AG10803 (cell line): ENCODE measurements at places on chromosomes 11 and 22.

GRCh38 chr11:117187799-117188481 lies 9.4 kb downstream of the SIDT2 start:
- DNase-seq: no peak

- no peak for DNase-seq
Measured at GRCh38 chr11:34459507-34460162, 20.9 kb downstream of the CAT start.

GRCh38 chr22:17218341-17218740 lies 894 bp downstream of the ADA2 start:
- DNase-seq: no peak

- no peak for DNase-seq
Measured at GRCh38 chr11:66686801-66687750, 9.4 kb upstream of the RBM4B start.

DNA sequence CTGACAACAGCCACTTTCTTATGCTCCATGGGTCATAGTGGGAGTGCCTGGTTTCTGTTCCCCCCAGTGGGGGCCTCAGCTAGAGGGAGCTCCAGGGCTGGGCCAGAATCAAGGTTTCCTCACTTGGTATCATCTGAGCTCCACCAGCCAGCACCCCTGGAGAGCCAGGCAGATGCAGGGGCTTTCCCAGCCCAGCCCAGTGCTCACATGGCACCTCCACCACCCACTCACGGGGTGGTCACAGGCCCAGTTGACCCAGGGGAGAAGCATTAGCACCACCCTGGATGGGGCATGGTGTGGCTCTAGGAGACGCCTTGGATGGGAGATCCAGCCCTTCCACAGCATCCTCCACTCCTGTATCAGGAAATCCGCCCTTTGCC lies 24.1 kb upstream of the WNT7B start:
- no peak for DNase-seq

DNA sequence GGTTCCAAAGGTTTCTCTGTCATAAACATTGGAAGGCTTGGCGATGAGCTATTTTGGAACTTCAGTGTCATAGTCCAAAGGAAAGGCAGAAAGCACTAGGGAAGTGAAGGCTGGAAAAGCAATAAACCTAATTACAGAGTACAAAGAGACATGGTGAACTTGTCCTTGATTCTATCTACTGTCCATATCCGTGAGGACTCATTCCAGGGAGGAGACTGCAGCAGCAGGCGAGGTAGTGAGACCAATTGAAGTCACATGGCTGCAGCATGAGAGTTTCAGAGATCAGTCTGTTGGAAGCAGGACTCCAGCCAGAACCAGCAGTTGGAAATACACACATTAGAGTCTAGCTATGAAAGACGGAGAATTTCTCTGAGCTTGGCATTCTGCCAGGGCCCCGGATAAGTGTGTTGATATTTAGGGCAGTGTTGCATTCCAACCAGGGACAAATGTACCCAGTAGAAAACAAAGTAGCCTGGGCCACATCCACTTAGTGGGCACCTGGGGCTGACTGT lies 54.1 kb upstream of the ARHGAP42 start:
- peak; percentile 1 for DNase-seq

- peak; percentile 55 for DNase-seq
Measured at GRCh38 chr11:3867209-3868091, 12.0 kb downstream of the STIM1 start.

DNA sequence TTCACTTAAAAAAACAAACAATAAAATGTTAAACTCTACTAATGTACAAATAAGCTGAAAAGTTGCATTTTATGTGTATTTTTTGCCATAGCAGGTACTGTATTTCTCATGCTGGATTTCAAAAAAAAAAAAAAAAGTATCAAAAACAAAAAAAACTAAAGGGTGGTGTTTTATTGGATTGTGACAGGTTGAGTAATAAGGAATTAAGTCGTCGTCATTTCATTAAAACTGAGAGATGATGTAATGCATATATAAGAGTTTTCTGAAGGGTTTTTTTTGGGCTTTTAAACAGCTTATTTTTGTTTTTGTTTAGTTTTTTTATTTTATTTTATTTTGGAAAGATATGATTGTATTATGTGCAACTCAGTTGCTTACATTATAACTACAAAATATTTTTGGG lies 10.9 kb upstream of the ADSL start:
- DNase-seq: no peak

GRCh38 chr11:75530577-75530976 lies 4.8 kb upstream of the GDPD5 start:
- no peak for DNase-seq

DNA sequence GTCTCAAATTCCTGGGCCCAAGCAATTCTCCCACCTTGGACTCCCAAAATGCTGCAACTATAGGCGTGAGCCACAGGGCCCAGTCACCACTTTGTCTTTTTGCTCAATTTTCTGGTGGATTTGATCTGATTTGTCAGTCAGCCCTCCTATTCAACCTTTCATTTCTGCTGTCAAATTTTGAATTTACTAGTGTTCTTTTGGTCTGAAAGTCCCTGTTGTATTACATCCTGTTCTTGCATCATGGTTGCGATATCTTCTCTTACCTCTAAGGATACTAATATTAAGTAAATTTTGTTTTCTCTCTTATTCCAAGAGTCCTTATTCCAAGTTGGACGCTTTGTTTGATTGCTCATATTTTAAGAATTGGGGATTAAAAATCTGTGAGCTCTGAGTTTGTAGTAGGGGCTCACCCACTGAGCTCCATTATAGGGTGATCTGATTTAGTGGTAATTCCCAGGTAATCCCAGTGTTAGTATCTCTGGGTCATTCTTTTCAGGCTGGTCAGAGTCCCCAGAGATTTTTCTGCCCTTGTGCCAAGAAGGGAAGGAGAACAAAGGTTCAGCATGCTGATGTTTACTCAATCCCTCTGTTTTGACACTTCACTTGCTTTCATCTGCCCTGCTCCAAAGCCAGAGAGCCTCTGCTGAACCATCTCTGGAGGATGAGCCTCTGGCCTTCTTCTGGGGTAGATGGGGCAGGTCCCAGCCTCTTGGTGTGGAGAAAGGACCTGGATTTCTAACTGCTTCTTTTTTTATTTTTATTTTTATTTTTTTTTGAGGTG lies 10.0 kb downstream of the UPB1 start:
- no peak for DNase-seq

DNA sequence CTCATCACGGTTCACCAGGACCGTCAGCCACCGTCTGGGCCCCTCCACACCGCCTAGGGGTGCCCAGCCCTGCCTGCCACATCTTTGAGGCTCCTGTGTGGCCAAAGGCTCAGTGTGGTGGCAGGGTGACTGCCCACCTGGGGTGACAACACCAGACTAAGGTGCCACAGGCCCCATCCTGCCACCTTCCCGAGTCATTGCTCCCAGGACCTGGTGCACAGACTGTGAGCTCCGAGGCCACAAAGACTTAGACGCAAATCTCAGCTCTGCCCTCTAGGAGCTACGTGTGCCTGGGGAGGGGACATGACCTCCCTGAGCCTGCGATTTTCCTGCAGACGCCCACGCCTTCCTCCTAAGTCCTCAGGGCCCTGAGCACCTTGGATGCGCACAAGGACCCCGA lies 36.5 kb downstream of the KIAA0930 start:
- DNase-seq: no peak

DNA sequence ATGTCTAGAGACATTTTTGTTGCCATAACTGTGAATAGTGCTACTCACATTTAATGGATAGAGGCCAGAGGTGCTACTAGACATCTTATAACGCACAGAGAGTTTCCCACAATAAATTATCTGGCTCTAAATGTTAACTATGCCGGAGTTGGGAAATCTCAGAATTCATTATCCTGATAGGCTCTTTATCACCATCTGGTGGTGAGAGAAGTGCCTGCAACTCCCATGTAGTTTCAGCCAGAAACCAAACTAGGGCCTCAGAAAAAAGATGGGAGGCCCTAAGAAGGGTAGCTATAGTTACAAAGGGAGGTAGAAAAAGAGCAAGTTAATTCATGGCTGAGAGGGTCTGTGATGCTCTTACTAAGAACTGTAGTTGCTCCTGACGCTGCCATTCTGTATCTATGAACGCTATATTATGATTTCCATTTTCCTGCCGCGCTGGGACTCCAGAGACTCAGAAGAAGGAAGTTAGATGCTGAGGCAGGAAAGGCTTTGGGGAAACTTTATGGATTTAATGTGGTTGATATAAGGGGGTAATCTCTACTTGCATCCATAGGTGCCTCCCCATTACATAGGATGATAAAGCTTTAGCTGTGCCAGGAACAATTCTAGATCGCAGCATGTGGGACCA lies 22.9 kb upstream of the MRPL17 start:
- DNase-seq: peak; percentile 61

DNA sequence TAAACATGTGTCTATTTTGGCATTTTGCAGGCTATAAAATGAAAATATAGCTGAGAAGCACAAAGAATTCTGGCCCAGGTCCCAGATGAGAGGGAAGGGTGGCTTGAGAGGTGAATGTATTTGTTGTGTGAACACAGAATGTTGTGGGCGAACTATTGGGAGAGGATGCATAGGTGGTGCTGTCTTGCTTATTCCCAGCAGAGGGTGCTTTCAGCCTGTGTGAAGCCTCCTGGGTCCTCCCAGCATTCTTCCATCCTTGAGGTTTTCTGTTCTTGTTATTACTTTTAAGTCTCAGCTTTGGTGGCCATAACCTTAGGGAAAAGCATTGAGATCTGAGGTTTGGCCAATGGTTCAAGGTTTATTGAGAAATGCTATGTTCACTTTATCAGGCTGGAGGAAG lies 108.7 kb upstream of the SNX19 start:
- DNase-seq: peak; percentile 56

DNA sequence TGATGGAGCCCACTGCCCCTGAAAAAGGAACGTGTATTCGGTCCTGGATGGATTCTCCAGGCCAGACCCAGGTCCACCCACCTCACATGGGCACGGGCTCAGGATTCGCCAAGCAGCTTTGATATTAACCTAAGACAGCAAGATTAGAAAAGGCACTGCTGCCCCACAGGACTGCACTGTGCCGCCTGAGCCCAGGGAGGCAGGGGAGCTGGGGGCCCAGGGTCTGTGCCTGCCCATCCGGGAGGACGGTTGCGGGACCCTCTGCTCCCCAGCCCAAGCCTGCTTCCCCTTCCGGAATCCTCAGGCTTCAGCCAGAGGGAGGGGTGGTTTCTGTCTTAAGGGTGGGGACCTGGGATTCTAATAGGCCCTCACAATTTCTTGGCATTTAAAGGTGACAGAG lies 13.5 kb upstream of the VSIG10L2 start:
- no peak for DNase-seq

- no peak for DNase-seq
Measured at GRCh38 chr11:36278531-36279282, 10.5 kb downstream of the COMMD9 start.

DNA sequence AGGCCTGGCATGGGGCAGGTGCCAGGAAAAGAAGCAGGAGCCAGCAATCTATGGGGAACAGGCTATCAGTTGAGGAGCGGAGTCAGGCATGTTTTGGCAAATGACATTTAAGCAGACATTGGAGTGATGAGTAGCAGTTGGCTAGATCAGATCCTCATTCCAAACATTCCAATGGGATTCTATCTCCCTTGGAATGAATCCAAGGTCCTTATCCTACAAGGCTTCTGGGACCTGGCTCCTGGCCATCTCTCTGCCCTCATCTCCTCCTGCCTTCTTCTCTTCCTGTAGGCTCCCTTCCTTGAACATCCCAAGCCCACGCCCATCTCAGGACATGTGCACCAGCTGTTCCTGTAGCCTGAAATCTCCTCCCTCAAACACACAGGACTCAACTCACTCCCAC lies 1074.5 kb downstream of the TBC1D22A start:
- DNase-seq: peak; percentile 71

GRCh38 chr11:27721264-27722116 lies 21.2 kb upstream of the BDNF start:
- no peak for DNase-seq

DNA sequence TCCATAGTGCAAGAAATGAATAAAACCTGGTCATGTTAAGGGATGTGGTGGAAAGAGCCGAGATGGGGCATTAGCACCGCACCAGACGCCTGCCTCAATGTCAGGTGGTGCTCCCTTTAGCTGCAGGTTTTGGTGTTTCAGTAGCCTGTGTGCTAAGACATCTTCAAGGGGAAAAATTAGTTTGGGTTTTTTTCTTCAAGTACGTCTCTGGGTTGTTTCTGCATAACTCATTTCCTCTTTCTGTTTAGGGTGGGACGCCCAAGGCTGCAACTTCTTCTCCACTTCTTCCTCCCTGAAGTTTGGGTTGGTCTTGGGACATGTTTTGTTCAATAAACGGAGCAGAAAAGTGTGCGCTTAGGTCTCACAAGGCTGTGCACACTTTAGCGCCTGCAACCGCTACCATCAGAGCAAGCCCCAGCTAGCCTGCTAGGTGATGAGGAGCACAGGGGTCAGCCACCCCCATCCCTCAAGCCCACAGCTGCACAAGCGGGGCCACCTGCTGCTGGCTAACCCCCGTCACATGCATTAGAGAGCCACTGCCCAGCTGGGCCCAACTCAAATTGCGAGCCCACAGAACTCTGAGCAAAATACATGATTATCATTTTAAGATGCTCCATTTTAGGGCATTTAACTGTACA lies 1495.7 kb downstream of the TBC1D22A start:
- no peak for DNase-seq

- no peak for DNase-seq
Measured at GRCh38 chr11:95066716-95067038, at the start of gene SRSF8. Gene SRSF8 (plus strand): TSS chr11:95066919. CDS start chr11:95067227, 308 bp downstream.

DNA sequence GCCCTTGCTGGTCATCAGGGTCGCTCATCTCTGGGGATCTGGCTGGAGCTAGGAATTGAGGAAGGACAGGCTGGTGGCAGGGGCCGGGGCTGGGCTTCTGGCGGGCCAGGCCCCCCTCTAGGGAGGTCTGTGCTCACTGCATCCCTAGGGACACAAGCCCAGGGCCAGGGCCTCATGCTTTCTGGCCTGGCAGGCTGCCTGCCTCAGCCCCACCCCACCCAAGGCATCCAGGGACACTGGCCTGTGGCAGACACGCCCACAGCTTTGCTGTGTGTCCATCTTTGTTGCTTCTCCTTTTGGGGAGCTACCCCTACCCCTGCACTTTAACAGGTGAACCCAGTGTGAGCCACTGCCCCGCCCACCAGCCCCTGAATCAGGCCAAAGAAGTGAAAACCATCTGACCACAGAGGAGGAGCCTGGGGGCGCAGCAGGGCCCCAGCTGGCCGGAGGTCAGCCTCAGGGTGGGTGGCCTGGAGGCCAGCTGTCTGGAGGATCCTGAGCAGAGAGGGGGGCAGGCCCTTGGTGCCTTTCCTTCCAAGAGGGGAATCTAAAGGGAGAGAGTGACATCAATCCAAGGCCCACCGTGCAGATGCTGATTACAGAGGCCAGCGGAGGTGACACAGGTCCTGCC lies 26.8 kb upstream of the CELSR1 start:
- DNase-seq: no peak

GRCh38 chr11:14645015-14645912 lies 1.7 kb downstream of the PDE3B start:
- DNase-seq: peak; percentile 5

GRCh38 chr11:9512370-9513019 lies 51.7 kb downstream of the ZNF143 start:
- DNase-seq: no peak

GRCh38 chr11:41999066-41999465 lies 539.6 kb upstream of the LRRC4C start:
- no peak for DNase-seq

GRCh38 chr11:13881226-13881905 lies 81.2 kb upstream of the SPON1 start:
- DNase-seq: no peak

GRCh38 chr11:78727816-78728215 lies 153.2 kb upstream of the NARS2 start:
- no peak for DNase-seq

GRCh38 chr11:9625728-9626127 lies 38.1 kb upstream of the SWAP70 start:
- DNase-seq: no peak

GRCh38 chr11:3111466-3111865 lies 53.6 kb downstream of the OSBPL5 start:
- DNase-seq: no peak
